Foreskin fibroblast (primary cell): ENCODE measurements at places on chromosomes 12 and 14.

DNA sequence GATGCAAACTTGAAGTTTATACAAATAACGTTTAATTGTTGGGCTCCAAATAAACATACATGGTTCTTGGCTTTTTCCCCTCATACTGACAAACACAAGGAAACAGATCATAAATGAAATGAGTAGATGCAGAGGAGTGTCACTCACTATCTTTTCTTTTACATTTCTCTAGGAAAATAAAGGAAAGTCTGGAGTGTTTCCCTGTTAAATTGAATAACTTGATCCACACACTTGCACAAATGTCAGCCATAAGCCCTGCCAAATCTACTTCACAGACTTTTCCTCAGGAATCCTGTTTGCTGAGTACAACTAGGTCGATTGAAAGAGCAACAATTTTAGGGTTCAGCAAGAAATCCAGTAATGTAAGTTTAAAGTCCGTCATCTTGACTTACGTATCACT lies 175.3 kb downstream of the PLCZ1 start:
- no peak for DNase-seq

DNA sequence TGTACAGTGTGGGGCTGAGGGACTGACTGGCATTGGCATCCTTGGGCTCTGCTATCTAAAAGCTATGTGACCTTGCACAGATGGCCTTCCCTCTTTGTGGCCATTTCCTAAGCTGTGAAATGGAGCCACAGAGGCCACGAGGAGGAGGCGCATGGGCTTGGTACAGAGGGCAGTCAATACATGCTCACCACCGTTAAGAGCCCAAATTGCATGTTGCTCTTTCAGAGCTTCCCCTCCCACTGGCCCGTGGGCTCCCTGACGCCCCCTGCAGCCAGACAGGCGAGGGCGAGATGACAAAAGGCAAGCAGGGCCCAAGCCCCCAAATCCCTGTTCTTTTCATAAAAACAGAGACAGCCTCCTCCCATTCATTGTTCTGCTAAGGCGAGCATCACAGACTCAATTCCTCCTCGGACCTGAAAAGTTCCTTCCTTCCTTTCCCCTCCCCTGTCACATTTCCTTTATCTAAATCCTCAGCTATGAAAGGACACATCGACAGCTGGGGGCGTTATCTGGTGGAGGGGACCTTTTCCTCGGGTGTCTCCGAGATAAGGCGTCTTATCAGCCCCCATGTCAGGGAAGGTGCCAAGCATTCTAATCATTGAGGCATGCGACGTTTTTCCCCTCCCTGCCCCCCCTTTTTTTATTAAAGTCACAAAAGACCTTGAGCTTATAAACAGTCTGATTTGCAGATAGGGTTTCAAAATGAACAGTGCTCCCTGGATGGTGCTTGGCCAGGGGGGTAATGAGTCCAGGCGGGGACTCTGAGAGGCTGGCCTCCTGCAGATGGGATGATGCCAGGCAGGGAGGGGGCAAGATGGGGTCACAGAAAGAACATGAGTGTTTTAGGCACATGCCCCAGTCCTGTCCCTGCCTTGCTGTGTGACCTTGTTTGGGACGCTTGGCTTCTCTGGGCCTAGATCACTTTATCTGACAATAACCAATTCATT lies 26.4 kb downstream of the FAM222A start:
- no peak for DNase-seq

DNA sequence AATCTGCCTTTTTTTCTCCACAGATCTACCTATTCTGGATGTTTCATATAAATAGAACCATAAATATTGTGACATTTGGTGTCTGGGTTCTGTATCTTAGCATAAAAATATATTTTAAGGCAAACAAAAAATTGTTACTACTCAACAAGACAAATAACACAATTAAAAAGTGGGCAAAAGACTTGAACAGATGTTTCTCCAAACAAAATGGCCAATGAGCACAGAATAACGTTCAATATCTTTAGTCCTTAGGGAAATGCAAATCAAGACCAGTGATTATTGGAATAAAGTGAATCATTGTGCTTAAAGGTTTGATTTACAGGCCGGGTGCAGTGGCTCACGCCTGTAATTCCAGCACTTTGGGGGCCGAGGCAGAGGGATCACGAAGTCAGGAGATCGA lies 1331.3 kb downstream of the AACS start:
- no peak for DNase-seq

DNA sequence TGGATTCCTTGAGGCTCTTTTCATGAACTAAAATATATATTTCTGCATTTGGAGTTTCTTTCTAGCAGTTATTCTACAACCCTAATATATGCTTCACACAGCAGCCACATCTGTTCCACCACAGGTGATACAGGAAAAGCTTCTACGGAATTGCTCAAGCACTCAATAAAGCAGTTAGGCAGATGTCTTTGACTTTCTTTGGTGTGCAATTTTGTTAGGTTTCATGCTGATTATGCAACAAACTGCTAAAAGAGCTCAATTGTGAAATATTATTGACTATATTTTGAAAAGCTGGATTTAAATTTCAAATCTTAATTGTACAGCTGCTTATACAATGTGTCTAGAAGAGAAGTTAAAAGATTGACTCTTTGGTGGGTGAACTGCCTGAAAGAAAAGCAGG lies 1055.6 kb upstream of the FBXO33 start:
- no peak for DNase-seq

DNA sequence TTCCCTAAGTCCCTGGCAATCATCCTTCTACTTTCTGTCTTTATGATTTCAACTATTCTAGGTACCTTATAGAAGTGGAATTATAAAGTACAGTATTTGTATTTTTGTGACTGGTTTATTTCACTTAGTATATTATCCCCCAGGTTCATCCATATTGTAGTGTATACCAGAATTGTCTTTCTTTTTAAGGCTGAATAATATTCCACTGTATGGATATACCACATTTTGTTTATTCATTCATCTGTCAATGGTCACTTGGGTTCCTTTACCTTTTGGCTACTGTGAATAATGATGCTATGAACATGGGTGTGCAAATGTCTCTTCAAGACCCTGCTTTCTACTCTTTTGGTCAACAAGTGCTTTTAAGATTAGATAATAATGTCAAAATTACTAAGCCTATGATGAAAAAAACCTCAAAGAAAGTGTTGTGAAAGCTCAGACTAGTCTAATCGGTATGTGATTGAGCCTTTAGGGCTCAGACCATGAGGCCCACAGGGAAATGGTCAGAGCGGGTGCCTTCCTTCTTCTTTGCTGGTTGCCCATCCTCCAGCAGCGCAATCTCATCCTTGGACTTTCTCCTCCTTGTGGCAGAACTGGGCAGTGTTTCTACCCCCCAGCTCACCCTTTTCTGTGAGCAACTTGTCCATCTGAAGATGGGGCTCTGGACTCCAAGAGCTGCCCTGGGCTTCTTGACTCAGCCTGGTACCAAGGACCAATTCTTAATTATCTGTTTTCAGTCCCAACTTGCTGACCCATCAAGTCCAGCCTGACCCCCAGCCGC lies 105.4 kb downstream of the TTC8 start:
- DNase-seq, result no peak

- DNase-seq, result no peak
These were observed 27.6 kb downstream of the SLC25A21 start for GRCh38 chr14:37144729-37145363.

DNA sequence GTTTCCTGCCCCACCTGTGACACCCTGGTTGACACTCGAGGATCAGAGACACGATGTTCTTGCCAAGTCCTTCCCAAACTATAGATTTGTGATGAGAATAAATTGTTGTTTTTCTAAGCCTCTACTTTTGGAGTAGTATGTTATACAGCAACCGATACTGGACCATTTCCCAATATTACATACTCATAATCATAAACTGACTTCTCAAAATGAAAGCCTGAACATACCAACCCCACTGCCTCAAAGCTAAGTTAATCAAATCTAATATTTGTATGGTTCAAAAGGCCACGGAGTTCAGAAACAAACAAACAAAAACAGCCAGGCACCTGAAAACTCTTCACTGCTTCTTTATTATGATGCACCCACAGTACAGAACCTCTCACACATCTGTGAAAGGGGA lies 52.3 kb upstream of the GPHB5 start:
- no peak for DNase-seq
